Activated CD4-positive, alpha-beta T cell treated with anti-CD3 and anti-CD28 coated beads, Interleukin-10, Interleukin-2, amounts not matched to agents 100 ng/mL and 50 ng/mL, durations not matched to agents 16 hours and 8 hours (primary cell): ENCODE measurements at places on chromosomes 16 and 17.
A peak's percentile ranks its signal among the peaks of the same experiment; 100 is the strongest.

DNA sequence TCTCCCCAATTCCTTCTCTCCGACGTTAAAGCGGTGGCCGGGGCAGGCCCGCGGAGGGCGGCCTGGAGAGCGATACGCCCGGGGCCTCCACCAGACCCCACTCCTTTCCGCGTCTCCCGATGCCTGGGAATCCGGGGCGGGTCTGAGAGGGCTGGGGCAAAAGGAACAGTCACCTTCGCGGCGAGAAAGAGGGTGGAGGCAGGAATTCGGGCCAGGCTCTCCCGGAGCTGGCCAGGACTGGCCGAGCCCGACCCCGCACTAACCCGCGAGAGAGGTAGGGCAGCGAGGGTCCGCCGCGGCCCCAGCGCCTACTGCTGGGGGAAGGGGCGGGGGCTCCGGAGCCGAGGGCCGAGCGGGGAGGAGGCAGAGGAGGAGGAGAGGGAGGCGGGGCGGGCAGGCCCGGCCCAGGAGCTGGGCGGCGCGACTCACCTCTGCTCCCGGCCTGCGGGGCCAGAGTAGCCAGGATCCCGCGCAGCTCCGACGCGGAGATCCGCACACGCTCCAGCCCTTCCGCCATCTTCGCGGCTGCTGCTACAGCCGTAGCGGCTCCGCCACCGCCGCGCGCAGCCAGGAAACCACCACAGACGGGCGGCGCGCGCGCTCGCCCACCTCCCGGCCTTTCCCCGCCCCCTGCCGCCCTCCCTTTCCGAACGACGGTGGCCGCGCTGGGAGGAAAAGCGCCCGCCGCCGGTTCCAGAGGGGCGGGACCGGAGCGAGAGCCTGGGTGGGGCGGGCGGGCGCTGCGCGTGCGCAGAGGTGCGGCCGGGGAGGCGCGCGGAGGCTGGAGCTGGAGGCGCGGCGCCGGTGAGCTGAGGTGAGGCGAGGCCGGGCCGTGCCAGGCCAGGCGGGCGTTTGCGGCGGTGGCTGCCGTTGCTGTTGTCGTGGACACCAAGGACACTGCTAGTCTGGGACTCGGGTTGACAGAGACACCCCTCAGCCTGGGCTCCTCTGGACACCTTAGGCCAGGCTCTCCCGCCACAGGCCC lies at the start of the genes SMG6 and SRR:
Gene SMG6, minus strand, starts transcription at position 582 of the 985 bp plus-strand sequence. Its CDS starts 65 bp downstream, at position 517.
Gene SRR, plus strand, starts transcription at position 747 of the 985 bp plus-strand sequence. CDS start 11,611 bp downstream, outside the sequence.
- DNase-seq = peak; percentile 95

DNA sequence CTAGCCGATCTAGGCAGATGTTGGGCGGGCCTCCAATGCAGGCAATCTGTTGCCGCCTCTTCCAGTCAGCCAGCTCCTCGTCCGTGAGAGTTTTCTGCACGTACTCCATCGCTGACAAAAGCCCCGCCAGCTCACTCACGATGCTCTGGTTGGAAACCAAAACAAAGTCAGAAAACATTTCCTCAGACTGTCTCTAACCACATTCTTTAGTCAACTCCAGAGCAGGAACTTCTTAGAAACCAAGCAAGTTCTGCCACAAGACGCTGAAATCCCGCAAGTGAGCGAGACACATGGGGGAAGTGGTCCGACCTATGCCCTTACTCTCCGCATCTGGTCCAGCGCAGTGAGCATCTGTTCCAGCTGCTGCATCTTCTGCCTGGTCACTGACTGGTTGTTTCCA lies 49.1 kb downstream of the STAT5A start:
- DNase-seq = peak; percentile 95

DNA sequence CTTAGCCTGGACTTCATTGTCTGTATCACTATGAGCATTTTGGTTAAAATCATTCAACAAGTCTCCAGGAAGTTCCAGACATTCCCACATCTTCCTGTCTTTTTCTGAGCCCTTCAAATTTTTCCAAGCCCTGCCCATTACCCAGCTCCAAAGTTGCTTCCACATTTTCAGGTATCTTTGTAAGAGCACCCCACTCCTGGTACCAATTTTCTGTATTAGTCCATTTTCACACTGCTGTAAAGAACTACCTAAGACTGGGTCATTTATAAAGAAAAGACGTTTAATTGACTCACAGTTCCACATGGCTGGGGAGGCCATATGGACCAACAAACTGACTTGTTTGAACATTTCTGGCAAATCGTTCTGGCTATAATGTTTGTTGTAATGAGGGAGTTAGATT lies 67.4 kb downstream of the CDRT15 start:
- DNase-seq = no peak

DNA sequence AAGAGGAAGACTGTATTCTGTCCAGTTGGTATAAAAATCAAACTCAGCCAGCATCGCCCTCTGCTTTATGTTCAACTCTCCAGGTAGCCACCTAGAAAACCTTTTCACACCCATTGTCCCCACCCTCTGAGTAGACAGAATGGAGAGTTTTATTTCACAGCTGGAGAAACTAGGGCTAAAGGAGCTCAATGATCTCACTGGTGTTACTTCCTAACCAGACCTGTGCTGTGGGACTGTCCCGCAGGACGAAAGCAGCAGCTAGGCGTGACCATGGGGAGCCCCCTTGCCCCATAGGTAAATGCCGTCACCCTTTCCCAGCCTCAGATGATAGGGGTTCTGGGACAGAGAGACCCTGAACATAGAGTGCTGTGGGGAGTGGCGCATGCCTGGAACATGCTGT lies 67.7 kb downstream of the CYLD start:
- no peak for DNase-seq

DNA sequence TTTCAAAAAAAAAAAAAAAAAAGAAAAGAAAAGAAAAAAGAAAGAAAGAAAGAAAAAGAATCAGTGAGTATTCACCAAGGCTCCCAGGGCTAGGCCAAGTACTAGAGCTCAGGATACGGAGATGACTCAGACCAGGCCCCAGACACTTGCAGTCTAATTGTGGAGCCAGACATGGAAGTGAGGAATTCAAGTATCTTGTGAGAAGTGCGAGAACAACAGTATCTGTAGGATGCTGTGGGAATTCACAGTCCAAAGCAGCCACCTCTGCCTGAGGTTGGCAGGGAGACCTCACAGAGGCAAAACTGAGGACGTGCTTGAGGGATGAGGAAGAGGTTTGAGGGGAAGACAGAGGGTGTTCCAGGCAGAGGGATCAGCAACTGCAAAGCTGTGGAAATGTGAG lies 14.0 kb upstream of the ALDOA start:
- DNase-seq = no peak

DNA sequence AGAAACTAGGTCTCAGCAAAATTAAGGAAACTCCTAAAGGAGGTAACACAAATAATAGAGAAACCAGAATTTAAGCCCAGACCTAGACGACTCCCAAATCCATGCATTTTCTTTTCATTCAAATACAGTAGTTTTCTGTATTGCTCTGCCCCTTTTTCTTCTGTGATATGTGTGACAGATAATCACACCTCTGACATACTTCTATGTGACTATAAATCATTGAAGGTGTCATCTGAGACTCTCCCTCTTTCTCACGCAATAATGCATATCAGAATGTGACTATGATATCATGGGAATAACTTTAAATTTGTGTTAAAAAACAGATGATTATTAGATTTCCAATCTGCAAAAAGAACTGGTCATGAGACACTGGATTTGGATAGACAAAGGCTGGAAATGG lies 143.0 kb upstream of the ELAC2 start:
- DNase-seq = no peak

GRCh38 chr16:56604966-56605365 lies 3.4 kb upstream of the MT2A start:
- DNase-seq = no peak

DNA sequence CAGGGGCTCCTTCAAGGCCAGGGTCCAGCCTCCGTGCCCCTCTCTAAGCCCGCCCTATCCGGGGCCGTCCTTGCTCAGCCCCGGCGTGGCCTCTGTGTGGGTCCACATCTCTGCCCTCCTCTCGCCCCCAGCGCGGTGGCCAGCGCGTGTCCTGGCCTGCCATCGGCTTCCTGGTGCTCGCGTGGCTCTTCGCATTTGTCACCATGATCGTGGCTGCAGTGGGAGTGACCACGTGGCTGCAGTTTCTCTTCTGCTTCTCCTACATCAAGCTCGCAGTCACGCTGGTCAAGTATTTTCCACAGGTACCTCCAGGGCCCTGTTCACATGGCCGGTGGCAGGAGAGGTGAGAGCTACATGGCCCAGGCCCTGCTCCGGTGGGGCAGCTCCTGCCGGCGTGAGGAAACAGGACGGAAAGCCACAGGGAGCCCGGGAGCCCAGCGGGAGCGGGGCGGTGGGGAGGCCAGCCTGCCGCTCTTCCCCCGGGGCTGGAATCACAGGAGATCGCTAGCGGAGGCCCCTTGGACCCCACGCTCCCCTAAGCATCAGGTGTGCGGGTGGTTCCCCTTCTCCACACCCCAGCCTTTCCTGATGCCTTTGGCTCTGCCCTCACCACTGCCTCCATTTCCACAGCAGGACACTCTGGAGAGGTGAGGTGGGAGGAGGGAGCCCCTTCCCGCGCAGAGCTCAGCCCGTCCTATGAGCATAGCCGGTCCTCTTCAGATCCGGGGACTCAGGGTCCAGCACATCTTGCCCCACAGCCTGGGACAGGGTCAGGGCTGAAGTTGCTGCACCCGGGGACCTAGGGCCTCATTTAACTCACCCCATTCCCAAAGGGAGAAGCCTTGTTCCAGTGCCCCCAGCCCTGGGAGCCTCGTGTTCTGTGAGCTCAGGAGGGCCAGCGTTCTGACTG lies 10.2 kb downstream of the TAX1BP3 start:
- no peak for DNase-seq
